ENCODE measurements at places on chromosomes 16 and 17. TPM values are rescaled to one million over a fixed set of nuclear protein-coding genes. Genes with fewer than 3 reads are reported as not detected.

DNA sequence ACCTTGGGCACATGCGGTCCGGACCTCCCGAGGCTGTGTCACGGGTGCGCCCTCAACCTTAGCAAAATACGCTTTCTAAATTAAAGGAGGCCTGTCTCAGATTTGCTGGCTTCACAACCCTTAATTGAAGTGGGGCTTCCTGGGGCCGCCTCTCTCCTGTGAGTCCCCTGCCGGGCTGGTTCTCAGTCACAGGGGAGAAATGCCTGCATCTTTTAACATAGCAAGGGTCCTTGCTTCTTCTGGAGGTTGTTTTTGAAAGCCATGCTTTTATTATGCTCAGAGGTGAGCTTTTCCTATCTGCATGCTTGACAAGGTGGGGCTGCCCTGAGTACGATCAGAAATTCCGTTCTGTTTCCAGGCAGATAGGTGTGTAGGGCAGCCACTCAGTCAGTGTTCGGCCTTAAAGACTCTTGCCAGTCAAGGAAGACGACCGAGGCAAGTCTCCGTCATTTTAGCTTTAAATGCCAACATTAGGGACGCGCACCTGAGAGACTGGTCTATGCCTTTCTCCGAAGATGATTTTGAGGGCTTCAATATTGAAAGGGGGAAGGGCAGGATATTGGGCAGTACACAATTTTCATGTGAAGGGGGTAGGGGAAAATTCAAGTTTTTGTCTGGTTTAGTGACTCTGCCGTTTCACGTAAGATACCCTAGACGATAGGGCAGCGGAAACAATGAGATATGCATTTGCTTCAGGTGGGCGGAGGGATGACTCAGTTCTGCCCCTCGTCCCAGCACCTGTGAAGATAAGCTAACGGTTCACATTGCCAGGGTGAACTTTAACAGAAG lies 5.5 kb upstream of the SLC7A5 start:
- DNase-seq, result no peak

DNA sequence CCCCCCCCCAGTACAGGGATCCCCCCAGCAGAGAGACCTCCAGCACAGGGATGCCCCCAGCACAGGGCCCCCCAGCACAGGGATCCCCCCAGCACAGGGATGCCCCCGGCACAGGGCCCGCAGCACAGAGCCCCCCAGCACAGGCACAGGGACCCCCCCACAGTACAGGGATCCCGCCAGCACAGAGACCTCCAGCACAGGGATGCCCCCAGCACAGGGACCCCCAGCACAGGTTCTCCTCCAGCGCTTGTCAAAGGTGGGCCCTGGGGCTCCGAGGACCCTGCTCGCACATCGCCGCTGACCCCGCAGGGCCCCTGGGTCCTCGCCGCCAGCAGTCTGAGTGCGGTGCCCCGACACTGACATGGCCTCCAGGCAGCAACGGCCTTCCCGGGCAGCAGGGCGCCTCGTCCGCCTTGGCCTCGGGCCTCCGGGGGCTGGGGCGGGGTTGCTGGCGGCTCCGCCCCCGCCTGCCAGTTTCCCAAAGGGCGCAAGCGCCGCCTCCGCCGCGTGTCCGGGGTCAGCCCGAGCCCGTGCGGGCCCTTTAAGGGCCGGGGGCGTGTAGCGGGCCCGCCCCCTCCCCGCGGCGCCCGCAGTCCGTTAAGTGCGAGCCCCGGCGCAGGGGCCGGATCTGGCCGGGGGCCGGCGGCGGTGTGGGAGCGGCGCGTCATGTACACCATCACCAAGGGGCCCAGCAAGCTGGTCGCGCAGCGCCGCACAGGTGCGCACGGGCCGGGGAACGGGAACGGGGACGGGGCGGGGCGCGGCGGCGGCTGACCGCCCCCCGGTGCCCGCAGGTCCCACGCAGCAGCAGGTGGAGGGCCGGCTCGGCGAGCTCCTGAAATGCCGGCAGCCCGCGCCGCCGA lies at the start of gene MCRIP2:
MCRIP2 (plus strand) TSS at position 503 of the 863 bp plus-strand sequence; CDS start at position 667, 164 bp downstream.
- DNase-seq, result no peak

DNA sequence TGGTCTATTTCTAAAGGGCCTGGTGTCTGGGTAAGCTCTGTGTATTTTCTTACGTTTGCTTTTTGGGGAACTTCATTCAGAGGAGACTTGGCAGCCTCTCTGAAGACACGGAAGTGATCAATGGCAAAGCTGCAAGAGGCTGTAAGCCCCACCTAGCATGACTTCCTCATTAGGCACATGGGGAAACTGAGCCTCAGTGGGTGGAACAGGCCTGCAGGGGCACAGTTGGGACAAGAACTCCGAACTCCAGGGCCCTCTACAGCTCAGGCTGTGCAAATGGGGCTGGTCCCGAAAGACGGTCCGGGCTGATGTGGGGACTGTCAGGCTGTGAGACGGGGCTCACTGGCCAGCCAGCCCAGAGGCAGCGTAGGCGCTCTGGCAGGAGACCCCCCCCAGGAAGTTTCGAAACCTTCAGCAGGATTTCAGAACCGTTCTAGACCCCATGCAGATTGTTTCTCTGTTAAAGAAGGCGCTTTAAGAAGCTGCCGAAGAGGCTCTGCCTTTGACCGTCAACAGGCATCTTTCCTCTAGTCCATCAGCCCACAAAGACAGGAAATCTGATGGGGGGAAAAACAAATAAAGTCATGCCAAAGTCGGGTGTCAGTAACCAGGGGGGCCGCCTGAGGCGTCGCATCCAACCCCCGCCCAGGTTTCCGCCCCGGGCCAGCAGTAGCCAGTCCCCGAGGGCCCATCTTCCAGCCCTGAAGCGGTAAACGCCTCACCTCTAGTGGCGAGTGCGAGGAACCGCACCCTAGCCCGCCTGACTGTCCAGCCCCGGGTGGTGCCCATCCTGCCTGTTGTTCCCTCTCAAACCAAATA lies 79.8 kb upstream of the TBC1D3K start:
- no peak for DNase-seq

CD7 gene
- total RNA-seq, result 3.5 TPM

ABI3 gene
- total RNA-seq, result 10.8 TPM

TMEM220 gene
- 7.0 TPM for total RNA-seq

GRCh38 chr16:78560997-78561396 lies 461.5 kb downstream of the WWOX start:
- no peak for DNase-seq

- DNase-seq, result no peak
Measured at GRCh38 chr16:12439399-12440227, 364.1 kb downstream of the CPPED1 start.

- DNase-seq, result no peak
Measured at GRCh38 chr17:75733471-75733870, 12.2 kb downstream of the ITGB4 start.

- no peak for DNase-seq
Measured at GRCh38 chr17:4233668-4234258, 30.0 kb downstream of the ANKFY1 start.

DNA sequence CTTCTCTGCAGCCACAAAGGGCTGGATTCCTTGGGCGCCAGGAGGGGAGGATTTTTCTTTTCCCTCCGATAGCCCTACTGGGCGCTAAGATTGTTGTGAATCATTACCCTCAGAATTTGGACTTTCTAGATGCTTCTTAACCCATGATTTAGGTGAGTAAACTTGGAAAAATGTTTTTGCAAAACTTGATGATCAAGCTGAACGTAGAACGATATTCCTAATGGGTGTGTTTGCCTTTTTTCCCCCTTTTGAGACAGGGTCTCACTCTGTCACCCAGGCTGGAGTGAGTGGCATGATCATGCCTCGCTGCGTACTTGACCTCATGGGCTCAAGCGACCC lies 43.8 kb downstream of the PGS1 start:
- no peak for DNase-seq

CYBA gene
- total RNA-seq, result 295 TPM

GRCh38 chr17:81794509-81794908 lies 9.4 kb upstream of the GCGR start:
- no peak for DNase-seq

GRCh38 chr17:73123606-73124320 lies 31.3 kb upstream of the SLC39A11 start:
- no peak for DNase-seq

HSD17B2 gene
- not detected for total RNA-seq

GRCh38 chr17:18218756-18219415 lies 6.5 kb upstream of the LLGL1 start:
- DNase-seq, result no peak

GRCh38 chr17:45771271-45771959 lies 12.7 kb upstream of the CRHR1 start:
- no peak for DNase-seq

- no peak for DNase-seq
Measured at GRCh38 chr17:17798010-17798556, 38.7 kb downstream of the SREBF1 start.

PFN1 gene
- total RNA-seq, result 806 TPM

MYLK3 gene
- total RNA-seq, result 0.14 TPM

- DNase-seq, result no peak
Measured at GRCh38 chr17:47237841-47238240, 15.8 kb upstream of the ITGB3 start.

PAQR4 gene
- total RNA-seq, result 3.1 TPM

- DNase-seq, result no peak
Measured at GRCh38 chr17:60748204-60748603, 70.6 kb downstream of the BCAS3 start.

GRCh38 chr16:28069971-28070794 lies 6.7 kb upstream of the GSG1L start:
- DNase-seq, result no peak

HS3ST3B1 gene
- total RNA-seq, result 2.7 TPM

DNA sequence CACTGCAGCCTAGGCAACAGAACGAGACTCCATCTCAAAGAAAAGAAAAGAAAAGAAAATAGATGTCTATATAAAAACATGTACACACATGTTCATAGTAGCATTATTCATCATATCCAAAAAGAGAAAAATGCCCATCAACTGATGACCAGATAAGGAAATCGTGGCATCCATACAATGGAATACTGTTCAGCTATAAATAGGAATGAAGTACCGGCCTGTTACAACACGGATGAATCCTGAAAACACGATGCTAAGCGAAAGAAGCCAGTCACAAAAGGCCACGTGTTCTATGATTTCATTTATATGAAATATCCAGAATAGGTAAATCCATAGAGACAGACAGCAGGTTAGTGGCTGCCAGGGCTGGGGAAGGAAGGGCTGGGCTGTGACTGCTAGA lies 65.8 kb downstream of the TBC1D16 start:
- no peak for DNase-seq

SLC2A4 gene
- total RNA-seq, result 1.2 TPM

DNA sequence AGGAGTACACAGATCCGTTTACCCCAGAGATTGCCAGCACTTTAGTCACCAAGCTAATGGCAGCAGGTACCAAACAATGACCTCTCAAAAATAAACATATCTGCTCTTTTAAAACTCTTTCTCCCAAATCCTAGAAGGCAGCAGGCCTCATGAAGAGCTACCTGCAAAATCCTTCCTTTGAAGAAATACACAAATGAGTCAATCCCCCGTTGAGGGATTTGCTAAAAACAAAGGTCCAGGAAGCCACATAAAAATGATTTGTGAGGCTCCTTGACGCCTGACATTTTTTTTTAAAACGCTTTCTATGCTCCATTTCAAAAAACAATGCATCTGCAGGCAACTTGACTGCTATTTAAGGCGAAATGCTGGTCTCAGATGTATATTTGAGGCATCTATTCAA lies 58.2 kb downstream of the NACA2 start:
- no peak for DNase-seq

DNAH17 gene
- total RNA-seq, result 0.14 TPM

EME2 gene
- 23.4 TPM for total RNA-seq

DNA sequence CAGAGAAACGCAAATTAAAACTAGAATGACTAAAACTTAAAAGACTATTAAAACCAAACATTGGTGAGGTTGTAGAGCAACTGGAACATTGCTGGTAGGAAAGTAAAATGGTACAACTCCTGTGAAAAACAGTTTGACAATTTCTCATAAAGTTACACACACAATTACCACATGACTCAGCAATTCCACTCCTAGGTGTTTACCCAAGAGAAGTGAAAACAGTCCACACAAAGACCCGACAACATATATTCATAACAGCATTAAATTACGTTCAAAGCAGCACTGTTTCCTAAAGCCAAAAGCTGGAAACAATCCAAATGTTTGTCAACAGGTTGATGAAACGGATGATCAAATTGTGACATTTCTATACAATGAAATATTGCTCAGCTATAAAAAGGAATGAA lies 26.5 kb upstream of the ALOX12 start:
- DNase-seq, result no peak
